Activated T-helper 1 cell treated with anti-CD3 and anti-CD28 coated beads, Interleukin-2, amount 50 U/mL, for 16 hours (primary cell): ENCODE measurements at places on chromosomes 1 and 21.

DNA sequence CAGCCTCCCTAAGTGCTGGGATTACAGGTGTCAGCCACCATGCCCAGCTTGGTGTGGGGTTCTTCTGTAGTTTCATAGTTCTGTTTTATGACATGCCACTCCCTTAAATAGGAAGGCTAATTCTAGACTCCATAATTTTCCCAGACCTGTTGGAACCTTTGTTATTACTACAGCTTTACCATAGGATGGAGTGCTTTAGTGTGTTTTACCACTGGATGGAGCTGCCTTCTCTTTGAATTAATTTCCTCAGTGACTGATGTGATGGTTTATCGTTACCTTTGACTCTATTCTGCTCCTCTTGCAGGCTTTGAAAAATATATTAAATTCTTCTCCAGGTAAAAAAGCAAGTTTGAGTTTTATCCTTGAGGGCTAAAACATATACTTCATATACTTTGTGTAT lies 84.6 kb upstream of the NEK7 start:
- DNase-seq, result no peak

DNA sequence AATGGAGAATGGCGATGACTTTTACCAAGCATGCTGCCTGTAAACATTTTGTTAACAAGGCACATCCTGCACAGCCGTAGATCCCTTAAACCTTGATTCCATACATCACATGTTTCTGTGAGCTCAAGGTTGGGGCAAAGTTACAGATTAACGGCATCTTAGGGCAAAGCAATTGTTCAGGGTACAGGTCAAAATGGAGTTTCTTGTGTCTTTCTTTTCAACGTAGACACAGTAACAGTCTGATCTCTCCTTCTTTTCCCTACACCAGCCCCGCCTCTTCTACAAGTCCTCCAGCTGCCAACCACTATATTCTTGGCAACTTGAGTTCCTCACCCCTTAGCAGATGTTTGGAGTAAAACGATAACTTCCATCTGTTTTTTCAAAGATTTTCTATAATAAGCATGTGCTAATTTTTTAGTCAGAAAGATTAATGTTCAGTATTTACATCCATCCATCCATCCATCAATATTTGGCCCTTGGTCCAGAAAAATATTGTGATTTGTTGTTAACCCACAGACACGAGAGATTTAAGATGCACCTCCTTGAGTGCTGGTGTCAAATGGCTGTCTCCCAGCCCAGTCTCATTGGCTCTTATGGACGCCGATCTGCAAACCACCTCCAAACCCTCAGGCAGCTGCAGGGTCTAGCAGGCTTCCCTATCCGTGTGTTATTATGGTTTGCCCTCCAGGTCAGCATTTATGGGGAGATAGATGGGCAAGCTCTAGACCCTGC lies 3.8 kb downstream of the DNALI1 start:
- no peak for DNase-seq

GRCh38 chr1:201399018-201399351 lies at the start of gene LAD1:
Gene LAD1 (minus strand): TSS chr1:201399324. CDS start chr1:201399306, 18 bp downstream.
- no peak for DNase-seq

DNA sequence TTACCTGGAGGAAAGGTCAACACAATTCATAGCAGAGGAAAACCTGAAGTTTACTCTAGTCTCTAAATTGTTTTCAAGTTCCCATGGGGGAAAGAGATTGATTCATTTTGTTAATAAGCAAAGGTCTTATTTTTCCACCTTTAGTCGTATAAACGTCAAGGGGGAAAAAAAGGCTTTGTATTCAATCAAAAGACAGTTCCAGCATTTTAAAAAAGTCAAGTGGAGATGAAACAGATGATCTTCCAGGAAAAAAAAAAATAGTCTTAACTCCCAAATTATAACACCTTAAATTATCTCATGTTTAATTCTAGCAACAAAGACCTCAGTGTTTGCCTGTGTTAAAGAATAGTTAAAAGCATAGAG lies 140.5 kb downstream of the TOMM20 start:
- DNase-seq, result no peak

DNA sequence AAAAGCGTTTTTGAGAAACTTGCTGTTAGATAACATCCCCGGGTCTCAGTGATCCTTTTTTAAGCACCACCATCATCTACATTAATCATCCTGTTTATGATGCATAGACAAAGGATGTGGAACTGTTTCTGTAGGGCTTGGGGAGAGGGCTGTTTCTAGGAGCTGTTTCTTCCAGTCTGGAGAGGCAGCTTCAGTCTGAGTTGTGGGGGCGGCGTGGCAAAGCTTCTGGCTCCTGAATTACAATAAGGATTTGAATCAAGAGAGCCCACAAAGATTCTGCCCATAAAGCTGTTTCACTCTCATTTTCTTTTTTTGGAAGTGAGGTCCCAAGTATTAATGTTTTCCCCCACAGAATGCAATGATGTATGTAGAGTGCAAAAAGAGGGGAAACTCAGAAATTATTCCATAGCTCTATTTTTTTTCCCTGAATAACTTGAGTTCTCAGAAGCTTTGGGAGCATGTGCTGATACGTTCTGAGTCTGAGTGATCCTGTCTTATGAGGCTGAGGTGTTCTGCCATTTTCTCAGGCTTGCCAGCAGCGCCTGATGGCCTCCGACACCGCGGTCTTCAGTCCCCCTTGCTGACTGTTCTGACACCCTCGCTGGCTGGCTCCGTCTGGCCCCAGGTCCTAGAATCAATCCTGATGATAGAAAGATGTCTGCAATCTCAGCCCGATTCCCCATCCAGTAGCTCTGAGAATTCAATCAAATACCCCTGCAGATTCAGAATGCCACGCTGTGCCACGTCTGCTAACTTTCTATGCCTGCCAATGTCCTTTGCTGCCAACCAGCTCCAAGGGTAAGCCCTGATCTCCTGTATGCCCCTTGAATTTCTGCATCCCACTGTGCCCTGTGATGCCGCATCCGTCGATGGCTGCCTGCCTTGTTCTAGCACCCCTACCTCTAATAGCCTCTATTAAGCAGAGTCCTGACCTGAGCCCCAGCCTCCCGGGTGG lies 92.4 kb upstream of the AKT3 start:
- no peak for DNase-seq

DNA sequence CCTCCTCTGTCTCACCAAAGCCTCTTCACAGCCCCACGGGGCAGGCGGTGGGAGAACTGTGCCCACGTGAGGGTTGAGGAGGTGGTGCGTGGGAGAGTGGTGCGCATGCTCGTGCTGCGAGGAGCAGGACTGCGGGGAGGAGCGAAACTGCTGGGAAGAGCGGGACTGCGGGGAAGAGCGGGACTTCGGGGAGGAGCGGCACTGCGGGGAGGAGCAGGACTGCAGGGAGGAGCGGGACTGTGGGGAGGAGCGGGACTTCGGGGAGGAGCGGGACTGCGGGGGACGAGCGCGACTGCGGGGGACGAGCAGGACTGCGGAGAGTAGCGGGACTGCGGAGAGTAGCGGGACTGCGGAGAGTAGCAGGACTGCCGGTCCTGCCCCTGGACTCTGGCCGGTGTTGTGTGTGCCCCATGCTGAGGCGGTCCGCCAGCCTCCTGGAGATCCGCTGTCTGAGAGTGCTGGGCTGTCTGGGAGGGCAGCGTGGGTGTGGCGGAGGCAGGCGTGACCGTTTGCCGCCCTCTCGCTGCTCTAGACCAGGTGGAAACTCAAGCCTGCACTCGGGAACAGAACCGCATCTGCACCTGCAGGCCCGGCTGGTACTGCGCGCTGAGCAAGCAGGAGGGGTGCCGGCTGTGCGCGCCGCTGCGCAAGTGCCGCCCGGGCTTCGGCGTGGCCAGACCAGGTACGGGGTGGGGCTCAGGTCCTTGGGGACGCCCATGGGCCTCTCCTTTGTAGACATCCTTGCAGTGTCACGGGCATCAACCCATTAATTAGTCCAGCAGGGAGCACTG lies 24.6 kb downstream of the TNFRSF1B start:
- no peak for DNase-seq

DNA sequence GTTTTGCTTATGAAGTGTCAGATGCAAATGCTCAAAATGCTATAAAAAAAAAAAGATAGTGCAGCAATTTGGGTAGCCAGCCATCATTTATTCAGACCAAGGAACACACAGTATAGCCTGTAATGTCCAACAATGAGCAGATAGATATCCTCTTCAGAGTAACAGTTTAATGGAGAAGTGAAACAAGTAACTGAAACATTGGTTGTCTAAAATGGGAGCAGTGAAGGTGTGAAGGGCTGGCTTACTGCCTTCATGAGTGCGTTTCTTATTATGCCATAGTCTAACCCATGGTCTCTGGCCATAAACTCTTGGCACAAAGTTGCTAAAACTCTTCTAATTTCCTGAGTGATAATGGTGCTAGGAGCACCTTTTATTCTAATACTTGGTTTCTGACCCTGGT lies 11.4 kb downstream of the RGS5 start:
- DNase-seq, result no peak

GRCh38 chr1:29186707-29187106 lies 5.0 kb upstream of the SRSF4 start:
- DNase-seq, result no peak

DNA sequence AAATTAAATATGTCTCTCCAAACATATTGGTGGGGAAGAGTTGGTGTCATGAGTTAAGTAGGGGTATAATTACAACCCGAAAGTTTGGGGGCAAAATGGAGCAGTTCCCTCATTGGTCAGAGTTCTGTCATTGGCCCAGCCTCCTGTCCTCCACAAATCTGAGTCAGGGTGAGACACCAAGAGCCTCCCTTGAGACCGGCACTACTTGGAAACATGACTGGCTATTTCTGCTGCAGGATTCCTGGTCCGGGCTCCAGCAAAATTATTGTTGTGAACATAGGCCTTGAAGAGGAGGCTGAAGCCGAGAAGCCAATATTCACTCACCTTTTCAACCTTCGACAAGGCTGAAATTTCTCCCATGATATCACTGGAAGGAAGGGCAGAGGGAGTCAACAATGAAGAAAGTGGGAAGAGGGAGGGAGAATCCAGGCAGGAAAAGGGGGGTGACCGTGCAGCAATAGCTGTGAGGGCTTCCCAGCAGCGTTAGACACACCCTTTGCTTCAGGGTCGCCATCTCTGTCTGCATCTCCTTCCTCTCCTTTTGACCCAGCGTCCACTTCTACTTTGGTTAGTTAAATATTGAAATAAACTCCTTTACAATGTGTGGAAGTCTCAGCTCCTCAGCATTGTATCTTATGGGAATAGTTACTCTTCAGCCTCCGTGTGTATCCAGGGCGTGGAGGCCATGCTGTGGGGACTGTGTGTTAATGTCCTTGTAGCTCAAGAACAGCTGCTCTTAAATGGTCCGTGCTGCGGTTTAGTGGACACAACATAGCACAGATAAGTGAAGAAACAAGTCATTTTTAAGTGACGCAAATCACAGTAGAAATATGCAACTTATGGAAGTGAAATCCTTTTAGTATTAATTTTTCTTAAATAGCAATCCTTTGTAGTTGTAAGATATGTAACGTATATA lies 307.4 kb downstream of the DISC1 start:
- no peak for DNase-seq

DNA sequence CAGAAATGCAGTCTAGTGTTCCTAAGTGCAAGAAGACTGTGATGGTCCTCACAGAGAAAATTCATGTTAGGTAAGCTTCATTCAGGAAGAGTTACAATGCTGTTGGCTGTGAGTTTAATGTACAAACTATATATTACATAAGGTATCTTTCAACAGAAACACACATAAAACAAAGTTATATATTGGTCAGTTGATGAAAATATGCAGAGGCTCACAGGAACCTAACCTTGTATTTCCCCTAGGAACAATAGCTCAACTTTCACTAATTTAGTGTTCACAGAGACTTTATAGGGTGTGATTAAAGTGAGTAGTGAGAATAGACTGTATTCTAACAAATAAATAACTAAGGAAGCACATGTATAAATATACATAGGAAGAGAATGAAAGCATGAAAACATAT lies 676.9 kb upstream of the ADGRL4 start:
- DNase-seq, result no peak

GRCh38 chr1:248885646-248886045 lies 20.4 kb upstream of the PGBD2 start:
- DNase-seq, result no peak
